Amniotic epithelial cell (primary cell): ENCODE measurements at places on chromosomes 1 and 21.

- DNase-seq, result peak; percentile 18
Observed at GRCh38 chr1:228899421-228899956, 164.2 kb downstream of the RHOU start.

- DNase-seq, result no peak
Observed at GRCh38 chr1:212388985-212389716, 25.5 kb downstream of the PACC1 start.

- DNase-seq, result peak; percentile 48
Observed at GRCh38 chr1:162710780-162711465, 78.7 kb downstream of the DDR2 start.

GRCh38 chr1:50978144-50978851, 8.3 kb downstream of the CDKN2C start:
- DNase-seq, result no peak

GRCh38 chr1:35707601-35708440, 10.9 kb downstream of the C1orf216 start:
- no peak for DNase-seq

- no peak for DNase-seq
Observed at GRCh38 chr1:119294722-119295121, 73.9 kb upstream of the HAO2 start.
